Activated CD4-positive, alpha-beta T cell treated with anti-CD3 and anti-CD28 coated beads for 36 hours (primary cell): ENCODE measurements at places on chromosomes 2 and 18. TPM values are rescaled to one million over a fixed set of nuclear protein-coding genes. Genes with fewer than 3 reads are reported as not detected.

Gene B4GALT6
- 6.5 TPM for total RNA-seq

DNA sequence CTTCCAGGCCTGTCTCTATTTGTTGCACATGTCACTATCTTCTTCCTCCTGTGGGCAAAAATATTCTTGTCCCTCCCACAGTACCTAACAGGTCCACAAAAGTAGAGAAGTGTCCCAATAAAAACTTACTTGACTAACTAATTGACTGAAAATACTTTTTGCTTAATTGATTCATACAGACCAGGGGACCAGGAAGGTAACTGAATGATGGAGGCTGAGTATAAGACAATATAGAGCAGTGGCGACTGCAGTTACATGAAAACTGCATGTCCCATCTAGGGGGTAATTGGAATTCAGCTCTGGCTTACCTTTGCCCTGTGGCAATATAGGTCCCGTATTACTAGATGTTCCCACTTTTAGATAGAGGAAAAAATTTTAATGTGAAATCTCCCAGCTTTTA, 112.9 kb upstream of the CREB1 start:
- no peak for DNase-seq

GRCh38 chr2:18927525-18928232, 338.3 kb upstream of the NT5C1B start:
- DNase-seq, result no peak

- DNase-seq, result no peak
Measured at GRCh38 chr18:21168880-21169279, 57.3 kb upstream of the ROCK1 start.

DNA sequence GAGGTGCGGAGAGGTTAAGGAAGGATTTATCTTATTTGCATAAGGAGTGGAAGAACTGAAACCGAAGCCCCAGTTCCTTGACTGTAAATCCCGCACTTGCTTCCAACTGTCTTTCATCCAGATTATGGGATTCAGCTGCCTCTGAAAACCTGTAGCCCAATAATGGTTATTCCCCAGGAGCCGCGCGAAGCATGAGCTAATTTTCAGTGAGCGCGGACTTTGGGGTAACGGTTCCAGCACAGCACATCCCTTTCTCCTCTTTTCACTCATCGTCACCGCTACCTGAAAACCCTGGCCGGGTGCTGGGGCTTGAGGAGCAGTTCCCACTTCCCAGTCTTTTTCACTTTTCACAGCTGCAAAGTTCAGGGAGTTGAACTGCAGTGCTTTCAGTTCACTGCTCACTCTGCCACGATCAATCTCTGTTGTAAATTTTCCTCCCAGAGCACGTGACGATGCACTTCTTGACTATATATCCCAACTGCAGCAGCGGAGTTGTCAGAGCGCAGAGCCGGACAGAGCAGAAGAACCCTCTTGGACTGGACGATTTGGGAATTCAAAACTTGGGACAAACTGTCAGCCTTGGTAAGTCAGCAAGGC, at the start of gene KCNE4:
KCNE4 (plus strand) TSS at position 498 of the 597 bp plus-strand sequence. CDS start 641 bp downstream, outside the sequence.
- DNase-seq, result no peak
